ENCODE measurements at places on chromosomes 3 and 15. TPM values are rescaled to one million over a fixed set of nuclear protein-coding genes. Genes with fewer than 3 reads are reported as not detected.

DNA sequence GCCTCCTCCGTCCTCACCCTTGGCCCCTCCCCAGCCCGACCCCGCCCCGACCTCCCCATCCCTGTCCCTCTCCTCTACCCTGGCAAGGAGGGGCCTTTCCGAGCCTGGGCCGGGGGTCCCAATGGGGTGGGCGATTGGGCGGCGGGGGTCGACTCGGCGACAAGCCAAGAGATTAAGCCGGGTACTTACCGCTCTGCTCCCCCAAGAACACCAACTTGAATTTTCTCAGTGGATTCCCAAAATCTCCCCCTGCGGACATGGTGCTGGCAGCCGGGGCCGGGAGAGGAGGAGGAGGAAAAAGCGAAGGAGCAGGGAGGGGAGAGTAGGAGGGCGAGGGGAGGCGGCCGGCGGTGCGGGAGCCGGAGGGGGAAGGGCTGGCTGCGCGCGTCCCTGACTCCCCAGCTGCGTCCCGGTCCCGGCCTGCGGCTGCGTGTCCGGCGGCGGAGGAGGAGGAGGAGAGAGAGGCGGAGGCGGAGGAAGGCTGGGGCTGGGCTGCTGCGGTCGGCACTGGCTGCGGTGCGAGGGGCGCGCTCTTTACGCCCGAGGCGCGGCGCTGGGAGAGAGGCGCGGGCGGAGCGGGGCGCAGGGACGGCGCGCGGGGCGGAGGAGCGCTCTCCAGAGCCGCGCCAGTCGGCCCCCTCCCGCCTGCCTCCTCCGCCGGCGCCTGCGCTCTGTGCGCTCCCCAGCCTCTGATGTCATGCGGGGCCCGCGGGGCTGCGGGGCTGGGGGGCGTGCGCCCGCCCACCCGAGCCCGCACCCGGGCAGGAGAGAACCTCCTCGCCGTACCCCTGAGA lies at the start of gene RAB6B:
TSS of gene RAB6B (minus strand) at position 675 of the 794 bp plus-strand sequence. CDS start at position 259, 416 bp downstream.
- no peaks in the 10 kb centered on the region for H3K27me3 ChIP-seq
- peak within 1 kb of the TSS; percentile 61 for H3K27ac ChIP-seq
- DNase-seq: peak; percentile 89
- H3K4me3 ChIP-seq: peak within 1 kb of the TSS; percentile 65
- no peaks in the 10 kb centered on the region for H3K36me3 ChIP-seq
- H3K4me1 ChIP-seq: peaks cover 23% of the 10 kb centered on the region

- H3K27ac ChIP-seq: no peak overlapping the region
- peaks cover 39% of the 10 kb centered on the region for H3K4me1 ChIP-seq
- DNase-seq: no peak
- H3K4me3 ChIP-seq: no peak overlapping the region
Observed at GRCh38 chr3:8446845-8447244, 54.8 kb upstream of the LMCD1 start.

The CCR3 gene
- 8.9 TPM for total RNA-seq

DNA sequence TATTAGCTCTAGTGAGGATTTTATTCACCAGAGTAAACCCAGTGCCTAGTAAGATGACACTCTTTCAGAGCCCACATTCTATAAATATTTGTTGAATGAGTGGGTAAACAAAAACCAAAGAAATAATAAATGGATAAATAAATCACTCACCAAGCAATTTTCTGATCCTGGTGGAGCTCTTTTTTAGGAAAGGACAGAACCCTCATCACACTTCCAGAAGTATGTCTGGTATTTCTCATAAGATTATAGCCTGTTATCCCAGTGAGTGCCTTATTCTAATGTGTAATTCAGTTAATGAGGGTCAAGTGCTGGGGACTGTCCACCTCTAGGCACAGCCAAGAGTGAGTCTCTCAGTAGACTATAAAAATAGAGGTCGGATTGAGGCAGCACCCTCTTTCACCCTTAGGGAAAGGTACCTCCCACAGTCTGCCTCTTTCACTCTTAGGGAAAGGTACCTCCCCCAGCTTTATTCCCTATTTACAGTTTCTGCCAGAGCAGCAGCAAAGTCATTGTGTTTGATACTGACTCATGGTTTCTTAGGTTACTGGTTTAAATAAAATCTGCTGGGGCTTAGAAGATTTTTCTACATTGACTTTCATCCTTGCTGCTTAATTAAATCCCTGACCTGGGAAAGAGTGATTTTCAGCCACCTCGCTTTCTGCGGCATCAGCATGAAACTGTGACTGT lies 145.0 kb downstream of the STAC start:
- H3K4me3 ChIP-seq: no peak overlapping the region
- H3K36me3 ChIP-seq: no peaks in the 10 kb centered on the region
- H3K27me3 ChIP-seq: no peaks in the 10 kb centered on the region

- H3K27ac ChIP-seq: no peak overlapping the region
- no peaks in the 10 kb centered on the region for H3K36me3 ChIP-seq
- no peaks in the 10 kb centered on the region for H3K4me1 ChIP-seq
- DNase-seq: no peak
- no peaks in the 10 kb centered on the region for H3K27me3 ChIP-seq
- H3K4me3 ChIP-seq: no peak overlapping the region
Observed at GRCh38 chr3:152779653-152780052, 55.3 kb upstream of the P2RY1 start.

The FGF12 gene
- total RNA-seq: 0.45 TPM

The ABTB1 gene
- 68.9 TPM for total RNA-seq

Measured in stomach (tissue), 19 donors.